Activated CD8-positive, alpha-beta memory T cell treated with anti-CD3 and anti-CD28 coated beads, Interleukin-2, amount 10 ng/mL, durations not matched to agents 7 days and 5 days (primary cell): ENCODE measurements at places on chromosomes 13 and 19. TPM values are rescaled to one million over a fixed set of nuclear protein-coding genes. Genes with fewer than 3 reads are reported as not detected.

DNA sequence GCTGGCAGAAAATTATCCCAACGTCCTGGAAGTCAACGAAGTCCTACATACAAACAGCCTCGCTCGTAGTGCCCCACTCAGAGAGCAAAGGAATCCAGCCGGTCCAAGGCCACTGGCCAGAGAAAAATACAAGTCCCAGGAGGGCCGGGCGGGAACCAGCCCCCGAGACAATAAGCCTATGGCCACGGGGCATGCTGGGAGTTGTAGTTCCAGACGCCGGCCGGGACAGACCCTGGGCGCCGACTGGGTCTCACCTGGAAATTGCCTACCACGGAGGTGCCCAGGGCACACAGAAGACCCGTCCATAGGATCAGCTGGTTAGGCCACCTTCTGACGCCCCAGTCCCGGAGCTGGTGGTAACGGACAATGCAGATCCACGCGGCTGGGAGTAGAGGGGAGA, 5.4 kb downstream of the TMEM150B start:
- peaks cover 16% of the 10 kb centered on the region for H3K4me1 ChIP-seq
- no peak overlapping the region for H3K4me3 ChIP-seq
- H3K36me3 ChIP-seq, result no peaks in the 10 kb centered on the region
- no peak for DNase-seq
- H3K27me3 ChIP-seq, result peaks cover 9% of the 10 kb centered on the region

GRCh38 chr19:12938779-12939601, 581 bp downstream of the CALR start:
- peaks cover 53% of the 10 kb centered on the region for H3K36me3 ChIP-seq
- peak overlapping the region; percentile 100 for H3K4me3 ChIP-seq
- no peaks in the 10 kb centered on the region for H3K27me3 ChIP-seq
- H3K4me1 ChIP-seq, result peaks cover 68% of the 10 kb centered on the region

- no peak overlapping the region for H3K4me3 ChIP-seq
- H3K36me3 ChIP-seq, result no peaks in the 10 kb centered on the region
- no peak overlapping the region for H3K27ac ChIP-seq
Observed at GRCh38 chr19:38527466-38528136, 90.2 kb downstream of the MAP4K1 start.

- H3K4me1 ChIP-seq, result peaks cover 45% of the 10 kb centered on the region
- no peaks in the 10 kb centered on the region for H3K27me3 ChIP-seq
- H3K36me3 ChIP-seq, result peaks cover 66% of the 10 kb centered on the region
- peak; percentile 82 for DNase-seq
- no peak overlapping the region for H3K4me3 ChIP-seq
- H3K27ac ChIP-seq, result peak overlapping the region; percentile 46
Observed at GRCh38 chr19:3163230-3163886, 15.2 kb upstream of the S1PR4 start.

DNA sequence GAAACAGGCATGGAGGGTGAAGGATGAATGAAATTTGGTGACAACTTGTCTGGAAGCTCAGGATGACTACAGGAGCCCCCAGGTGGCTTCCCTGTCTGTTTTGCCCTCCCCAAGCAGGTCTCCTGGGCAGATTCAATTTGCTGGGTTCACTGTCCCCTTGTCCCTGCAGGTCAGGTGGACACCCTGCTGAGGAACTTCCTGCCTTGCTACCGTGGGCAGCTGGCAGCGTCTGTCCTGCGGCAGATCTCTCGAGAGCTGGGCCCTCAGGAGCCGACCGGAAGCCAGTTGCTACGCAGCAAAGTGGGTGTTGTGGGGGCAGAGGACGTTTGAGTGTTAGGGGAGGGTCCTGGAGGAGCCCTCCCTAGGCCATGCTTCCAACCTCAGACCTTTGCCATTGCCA, 19.1 kb downstream of the PGLS start:
- H3K27ac ChIP-seq, result no peak overlapping the region
- no peak for DNase-seq
- no peak overlapping the region for H3K4me3 ChIP-seq
- peaks cover 6% of the 10 kb centered on the region for H3K4me1 ChIP-seq

GRCh38 chr13:39777527-39778061, 122.1 kb downstream of the COG6 start:
- no peak overlapping the region for H3K4me3 ChIP-seq
- peaks cover 28% of the 10 kb centered on the region for H3K4me1 ChIP-seq
- H3K27ac ChIP-seq, result no peak overlapping the region

The MUC16 gene
- 0.12 TPM for total RNA-seq

The NCAN gene
- not detected for total RNA-seq

The PSG3 gene
- not detected for total RNA-seq

The IGFL1 gene
- not detected for total RNA-seq
